ENCODE measurements at places on chromosomes 7 and 10.

DNA sequence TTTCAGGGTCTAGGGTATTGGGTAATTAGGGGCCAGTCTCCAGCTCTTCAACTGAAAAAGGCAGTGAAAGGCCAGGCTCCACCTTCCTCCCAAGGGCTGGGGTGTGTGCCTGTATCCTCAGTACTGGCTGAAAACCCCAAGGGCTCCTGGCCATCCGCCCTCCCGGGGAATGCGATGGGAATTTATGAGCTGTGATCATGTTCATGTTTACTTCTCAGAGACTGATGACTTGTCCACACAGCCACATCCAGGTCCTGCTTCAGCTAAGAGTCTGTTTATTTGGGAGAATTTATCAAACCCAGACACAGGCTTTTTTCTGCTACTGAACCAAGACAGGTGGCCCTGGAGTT, 91.7 kb downstream of the CCDC3 start:
- DNase-seq = no peak

DNA sequence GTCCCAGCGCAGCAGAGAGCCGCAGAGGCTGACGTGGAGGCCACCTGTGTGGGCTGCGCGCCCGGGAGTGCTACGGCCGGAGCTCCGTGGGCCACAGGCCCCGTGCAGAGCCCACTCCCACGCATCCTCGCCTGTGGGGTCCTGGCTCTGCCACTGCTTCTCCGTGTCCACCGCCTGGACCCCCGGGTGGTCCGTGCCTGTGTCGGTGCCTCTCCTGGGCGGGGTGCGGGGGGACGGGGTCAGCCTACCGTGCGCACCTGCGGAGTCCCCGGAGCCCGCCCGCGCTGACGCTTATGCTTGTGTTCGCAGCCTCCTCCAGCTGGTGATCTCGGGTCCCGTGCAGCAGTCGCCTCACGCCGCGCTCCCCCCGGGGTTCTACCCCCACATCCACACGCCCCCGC, 7.8 kb upstream of the ZNF853 start:
- no peak for DNase-seq

GRCh38 chr7:115153769-115154477, 232.0 kb downstream of the MDFIC start:
- DNase-seq = no peak

GRCh38 chr7:4136501-4137110, 545.5 kb upstream of the FOXK1 start:
- DNase-seq = no peak

DNA sequence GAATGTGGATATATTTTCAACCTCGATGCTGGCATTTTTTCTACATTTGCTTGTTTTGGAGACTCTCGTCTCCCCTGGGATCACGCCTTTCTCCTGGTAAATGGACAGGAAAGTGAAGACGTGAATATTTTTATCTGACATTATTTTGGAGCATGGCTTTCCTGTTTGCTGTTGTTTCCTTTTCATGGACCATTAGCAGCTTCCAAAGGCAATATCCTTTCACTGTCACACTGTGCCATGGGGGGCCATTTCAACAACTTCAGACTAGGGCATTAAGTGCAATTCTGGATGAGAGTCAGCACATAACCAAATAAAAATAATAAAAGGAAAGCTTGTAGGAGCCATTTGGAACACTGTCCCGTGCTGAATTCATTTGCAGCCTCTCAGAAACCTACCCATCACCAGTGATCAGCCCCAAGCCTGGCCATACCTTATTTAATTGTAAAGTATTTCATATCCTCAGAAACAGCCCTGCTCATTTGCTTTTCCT, 75.9 kb upstream of the NEUROD6 start:
- no peak for DNase-seq

DNA sequence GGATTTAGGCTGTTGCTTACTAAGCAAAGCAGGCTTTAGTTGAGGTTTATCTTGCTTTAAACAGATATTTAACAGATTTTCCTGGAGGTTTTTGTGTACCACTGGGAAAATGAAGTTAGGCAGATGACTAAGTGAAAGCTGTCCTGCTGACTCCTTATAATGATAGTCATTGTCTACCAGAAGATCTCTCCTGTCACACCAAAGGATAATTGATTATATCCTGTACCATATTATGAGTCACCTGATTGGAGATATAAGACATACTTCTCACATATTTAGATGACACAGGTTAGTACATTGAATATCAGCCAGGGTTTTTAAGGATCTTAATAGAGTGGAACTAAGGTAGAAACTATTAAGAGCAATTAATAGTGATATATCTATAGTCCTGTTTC, 68.4 kb downstream of the PTEN start:
- DNase-seq = no peak

GRCh38 chr7:30575910-30576309, 18.8 kb upstream of the GARS1 start:
- DNase-seq = no peak

GRCh38 chr10:1240341-1240775, 184.2 kb downstream of the WDR37 start:
- DNase-seq = no peak

GRCh38 chr10:129120441-129120840, 346.6 kb upstream of the MGMT start:
- no peak for DNase-seq

DNA sequence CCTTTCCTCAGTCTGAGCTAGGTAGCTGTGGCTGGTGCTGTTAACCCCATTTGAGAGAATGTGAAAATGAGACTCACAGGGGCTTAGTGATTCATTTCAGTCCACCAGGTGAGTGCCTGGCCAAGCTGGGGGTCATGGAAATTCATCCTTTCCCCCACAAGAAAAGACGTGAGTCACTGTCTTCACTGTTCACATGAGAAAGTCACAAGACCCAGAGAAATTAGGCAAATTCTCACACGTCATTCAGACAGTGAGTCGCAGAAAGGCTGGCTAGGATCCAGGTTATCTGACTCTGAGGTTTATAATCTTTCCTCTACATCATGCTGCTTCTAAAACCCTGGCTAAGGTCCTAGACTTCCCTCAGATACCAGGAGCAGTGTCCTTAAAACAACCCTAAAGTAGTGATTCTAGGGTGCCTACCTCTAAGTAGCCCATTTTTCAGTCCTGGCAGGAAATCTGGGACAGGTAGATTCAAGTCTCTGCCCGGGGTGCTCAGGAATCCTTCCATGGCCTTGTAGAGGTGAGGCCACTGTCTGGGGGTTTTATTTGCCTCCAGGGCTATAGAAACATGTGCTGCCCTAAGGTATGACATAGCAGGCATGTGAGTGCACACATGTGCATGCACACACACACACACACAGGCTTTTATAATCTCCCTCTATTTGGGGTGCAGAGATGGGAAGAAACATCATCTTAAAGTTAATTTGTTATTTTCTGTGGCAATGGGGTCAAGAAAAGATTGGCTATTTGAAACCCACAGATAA, 427.9 kb upstream of the CELF2 start:
- no peak for DNase-seq

DNA sequence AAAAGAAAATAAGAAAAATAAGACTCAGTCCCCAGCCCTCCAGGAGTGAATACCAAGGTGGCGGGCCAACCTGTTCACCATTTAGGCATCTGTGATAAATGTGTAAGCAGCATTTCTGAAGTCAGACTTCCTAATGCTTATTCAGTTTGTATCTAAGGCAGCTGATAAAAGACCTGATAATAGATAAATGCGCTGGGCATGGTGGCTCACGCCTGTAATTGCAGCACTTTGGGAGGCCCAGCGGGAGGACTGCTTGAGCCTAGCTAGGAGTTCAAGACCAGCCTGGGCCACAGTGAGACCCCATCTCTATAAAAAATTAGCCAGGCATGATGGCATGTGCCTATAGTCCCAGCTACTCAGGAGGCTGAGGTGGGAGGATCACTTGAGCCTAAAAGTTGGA, 103.6 kb downstream of the SPDYE5 start:
- DNase-seq = no peak

GRCh38 chr7:155218276-155219153, 79.2 kb upstream of the INSIG1 start:
- no peak for DNase-seq

GRCh38 chr10:113450906-113451305, 101.9 kb upstream of the HABP2 start:
- no peak for DNase-seq

- no peak for DNase-seq
Observed at GRCh38 chr10:22853906-22854447, 73.9 kb upstream of the ARMC3 start.

DNA sequence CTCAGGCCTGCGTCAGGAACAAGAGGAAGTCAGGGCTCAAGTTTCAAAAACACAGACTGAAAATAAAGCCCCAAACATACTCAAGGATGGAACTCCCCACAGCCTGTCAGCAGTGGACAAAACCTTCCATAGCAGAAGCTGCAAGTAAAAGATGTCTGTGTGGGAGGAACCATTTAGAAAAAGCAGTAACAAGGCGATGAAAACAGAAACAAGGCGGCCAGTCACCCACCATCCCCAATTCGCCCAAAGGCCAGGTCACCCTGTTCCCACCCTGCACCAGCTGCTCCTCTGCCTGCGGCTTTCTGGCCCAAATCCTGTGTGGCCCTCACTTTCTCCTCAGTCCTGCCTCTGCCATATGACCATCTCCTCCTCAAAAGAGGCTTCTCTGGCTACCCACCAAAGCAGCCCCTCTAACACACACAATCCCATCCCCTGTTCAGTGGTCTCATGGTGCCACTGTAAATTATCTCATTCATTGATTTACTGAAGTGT, 27.8 kb downstream of the KCNMA1 start:
- no peak for DNase-seq

DNA sequence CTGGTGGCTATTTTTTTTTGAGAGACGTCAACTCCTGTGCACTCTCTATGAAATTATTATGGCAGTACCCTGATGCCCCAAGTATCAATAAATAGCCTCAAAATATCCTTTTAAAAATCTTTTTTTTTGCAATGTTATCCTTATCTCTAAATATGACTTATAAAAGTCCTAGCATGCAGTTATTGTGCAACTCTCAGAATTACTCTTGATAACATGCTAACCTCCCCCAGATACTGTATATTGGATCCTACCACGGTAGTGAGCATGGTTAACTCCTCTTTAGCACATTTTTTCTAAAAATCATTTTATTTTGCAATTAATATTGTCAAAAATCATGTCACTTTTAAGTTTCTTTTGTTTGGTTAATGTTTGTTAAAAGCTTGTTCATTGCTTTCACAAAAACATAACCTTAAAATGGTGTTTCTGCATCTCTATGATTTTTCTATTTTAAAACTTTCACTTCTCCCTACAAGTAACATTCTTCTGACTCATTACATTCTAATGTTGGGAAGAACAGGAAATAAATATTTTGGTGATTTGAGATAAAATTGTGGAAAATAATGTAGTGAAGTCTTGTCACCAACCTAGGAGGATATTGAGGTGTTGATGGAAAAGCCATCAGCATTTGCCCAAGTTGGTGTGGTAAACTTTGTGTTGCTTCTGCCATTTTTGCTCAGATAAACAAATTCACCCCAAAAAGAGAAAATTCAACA, 42.1 kb upstream of the ADRA2A start:
- no peak for DNase-seq

DNA sequence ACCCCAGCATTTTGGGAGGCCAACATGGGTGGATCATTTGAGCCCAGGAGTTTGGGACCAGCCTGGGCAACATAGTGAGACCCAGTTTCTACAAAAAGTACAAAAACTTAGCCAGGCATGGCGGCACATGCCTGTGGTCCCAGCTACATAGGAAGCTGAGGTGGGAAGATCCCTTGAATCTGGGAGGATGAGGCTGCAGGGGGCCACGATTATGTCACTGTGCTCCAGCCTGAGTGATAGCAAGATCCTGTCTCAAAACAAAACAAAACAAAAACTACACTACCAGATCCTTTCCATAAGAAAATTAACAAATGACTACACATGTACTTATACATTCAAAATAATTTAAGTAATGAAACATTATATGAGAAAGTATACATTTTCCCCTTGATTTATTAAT, 116.4 kb upstream of the KLF6 start:
- no peak for DNase-seq

GRCh38 chr7:128017460-128017859, 13.8 kb downstream of the LRRC4 start:
- DNase-seq = no peak

GRCh38 chr10:103278862-103279298, 1.9 kb downstream of the INA start:
- DNase-seq = no peak

DNA sequence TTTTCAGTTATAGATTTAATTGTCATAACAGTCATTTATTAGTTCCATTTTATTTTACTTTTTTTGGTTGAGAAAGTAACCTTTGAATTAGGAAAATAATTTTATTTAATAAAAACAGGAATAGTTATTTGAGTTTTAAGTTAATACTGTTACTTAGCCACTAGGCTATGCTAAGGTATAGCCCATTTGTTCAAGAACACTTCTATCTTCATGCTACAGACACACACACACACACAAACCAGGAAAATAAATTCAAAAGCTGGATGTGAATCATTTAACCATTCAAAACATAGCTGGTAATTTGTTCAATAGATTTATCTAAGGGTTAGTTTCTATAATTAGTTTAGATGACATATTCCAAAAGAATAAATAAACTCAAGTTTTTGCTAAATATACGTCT, 148.4 kb downstream of the RNF133 start:
- no peak for DNase-seq

- DNase-seq = no peak
Observed at GRCh38 chr10:120979435-120980278, 128.5 kb downstream of the WDR11 start.

GRCh38 chr10:66843396-66843795, 82.4 kb upstream of the LRRTM3 start:
- DNase-seq = no peak

DNA sequence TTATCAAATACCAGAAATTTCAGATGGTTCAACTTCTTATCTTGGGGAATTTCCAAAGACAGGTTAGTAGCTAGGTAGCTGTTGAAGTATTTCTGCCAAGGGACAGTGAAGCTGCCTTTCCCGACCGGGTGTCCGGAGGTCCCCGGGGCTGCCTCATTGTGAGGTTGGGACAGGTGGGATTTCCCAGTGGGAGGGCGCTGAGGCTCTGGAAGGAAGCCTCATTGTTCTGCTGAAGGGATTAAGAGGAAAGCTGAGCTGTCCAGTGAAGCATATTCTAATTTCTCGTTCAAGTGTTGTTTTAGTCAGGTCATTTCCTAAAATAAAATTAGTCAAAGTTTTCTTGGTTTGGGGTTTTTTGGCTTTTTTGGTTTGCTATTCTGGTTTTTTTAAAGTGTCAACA, 244.2 kb downstream of the MGMT start:
- DNase-seq = no peak

GRCh38 chr10:98886686-98887085, 349.0 kb downstream of the HPSE2 start:
- DNase-seq = no peak
